ENCODE measurements at places on chromosomes 3 and 15.

GRCh38 chr3:135038186-135038585 is 243.1 kb downstream of the EPHB1 start:
- no peak for DNase-seq

DNA sequence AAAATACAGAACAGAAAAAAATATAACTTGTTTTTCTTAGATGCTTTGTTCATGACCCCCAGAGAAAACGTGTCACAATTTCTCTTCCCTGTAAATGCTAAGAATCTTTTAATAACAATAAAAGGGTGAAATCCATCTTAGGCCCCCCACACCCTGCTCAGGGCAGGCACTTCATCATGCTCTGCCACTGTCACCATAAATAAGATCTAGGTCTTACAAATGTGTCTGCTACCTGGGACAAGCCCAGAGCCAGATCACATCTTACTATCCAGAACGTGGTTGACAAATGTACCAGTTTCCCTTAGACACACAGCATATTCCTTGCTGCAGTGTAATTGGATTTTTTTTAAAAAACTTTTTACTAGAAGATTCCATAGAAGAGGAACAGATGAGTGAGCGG is 795.4 kb downstream of the AGBL1 start:
- DNase-seq = no peak

GRCh38 chr3:23619705-23620637 is 185.8 kb upstream of the UBE2E1 start:
- DNase-seq = no peak

- no peak for DNase-seq
Observed at GRCh38 chr15:63185206-63185605, 4.2 kb upstream of the RAB8B start.

- DNase-seq = no peak
Observed at GRCh38 chr3:71987828-71988227, 202.9 kb upstream of the PROK2 start.

GRCh38 chr3:115980709-115981108 is 357.4 kb downstream of the GAP43 start:
- no peak for DNase-seq

DNA sequence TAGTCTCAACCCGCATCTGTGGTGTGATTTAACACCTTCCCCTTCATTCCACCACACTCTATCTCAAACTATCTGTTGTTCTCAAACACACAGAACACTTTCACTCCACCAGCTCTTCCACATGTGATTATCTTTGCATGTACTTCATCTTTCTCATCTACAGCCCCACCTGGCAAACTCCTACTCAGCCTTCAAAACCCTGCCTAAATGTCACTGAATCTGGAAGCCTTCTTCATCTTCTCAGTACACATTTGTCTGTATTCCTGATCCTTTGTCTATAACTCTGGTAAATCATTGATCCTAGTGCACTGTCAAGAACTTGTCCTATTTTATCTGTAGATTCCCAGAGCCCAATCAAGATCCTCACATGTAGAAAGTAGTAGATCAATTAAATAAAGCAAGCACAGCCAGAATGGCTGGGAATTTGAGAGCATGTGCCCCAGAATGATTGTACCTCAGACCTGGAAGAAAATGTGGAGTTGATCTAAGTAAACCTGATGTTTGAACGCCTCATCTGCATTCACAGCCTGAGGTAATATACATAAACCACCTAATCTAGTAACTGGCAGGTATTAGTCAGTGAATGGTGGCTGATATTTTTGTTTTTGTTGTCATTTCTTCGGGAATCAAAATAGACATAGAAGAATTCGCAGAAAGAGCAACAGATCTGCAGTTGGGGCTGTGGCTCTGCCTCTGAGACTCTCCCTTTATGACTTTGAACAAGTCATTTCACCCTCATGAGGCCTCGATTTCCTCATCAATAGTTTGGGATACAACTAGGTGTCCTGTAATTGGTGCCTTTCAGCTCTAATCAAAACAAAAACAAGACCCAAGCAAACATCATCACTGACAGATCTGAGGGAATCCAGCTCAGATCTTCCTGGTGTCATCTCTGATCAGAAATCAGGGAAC is 28.0 kb upstream of the MAGEF1 start:
- no peak for DNase-seq

DNA sequence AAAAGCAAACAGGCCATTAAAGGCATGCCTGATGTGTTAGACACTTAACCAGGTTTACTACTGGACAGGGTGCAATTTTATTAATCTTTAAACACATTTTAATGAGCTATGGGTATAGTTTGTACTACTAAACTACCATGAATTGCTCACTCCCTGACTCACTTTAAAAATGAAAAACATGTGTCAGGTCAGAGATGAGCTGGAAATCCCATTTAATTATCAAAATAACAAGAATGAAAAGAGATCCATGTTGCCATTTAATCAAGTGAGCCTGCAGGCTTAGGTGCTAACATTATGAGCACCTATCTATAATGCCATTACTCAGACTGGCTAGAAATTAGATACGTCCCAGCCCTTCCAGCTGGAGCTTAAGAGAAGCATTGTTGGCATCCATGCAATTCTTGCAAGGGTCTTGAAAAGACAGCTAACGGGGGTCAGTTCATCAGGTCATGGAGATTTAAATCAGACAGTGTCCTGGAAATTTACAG is 224.4 kb downstream of the THRB start:
- peak; percentile 22 for DNase-seq

- no peak for DNase-seq
Observed at GRCh38 chr3:38586546-38587520, 62.7 kb downstream of the SCN5A start.

GRCh38 chr3:127760361-127760760 is 62.0 kb downstream of the MGLL start:
- DNase-seq = no peak

- DNase-seq = no peak
Observed at GRCh38 chr3:115862099-115862498, 238.8 kb downstream of the GAP43 start.

- DNase-seq = peak; percentile 79
Observed at GRCh38 chr3:151816091-151816604, 2.2 kb downstream of the AADAC start.

GRCh38 chr15:70165716-70166284 is 68.1 kb upstream of the TLE3 start:
- no peak for DNase-seq

- DNase-seq = no peak
Observed at GRCh38 chr15:34494084-34494399, 56.4 kb upstream of the GOLGA8A start.

DNA sequence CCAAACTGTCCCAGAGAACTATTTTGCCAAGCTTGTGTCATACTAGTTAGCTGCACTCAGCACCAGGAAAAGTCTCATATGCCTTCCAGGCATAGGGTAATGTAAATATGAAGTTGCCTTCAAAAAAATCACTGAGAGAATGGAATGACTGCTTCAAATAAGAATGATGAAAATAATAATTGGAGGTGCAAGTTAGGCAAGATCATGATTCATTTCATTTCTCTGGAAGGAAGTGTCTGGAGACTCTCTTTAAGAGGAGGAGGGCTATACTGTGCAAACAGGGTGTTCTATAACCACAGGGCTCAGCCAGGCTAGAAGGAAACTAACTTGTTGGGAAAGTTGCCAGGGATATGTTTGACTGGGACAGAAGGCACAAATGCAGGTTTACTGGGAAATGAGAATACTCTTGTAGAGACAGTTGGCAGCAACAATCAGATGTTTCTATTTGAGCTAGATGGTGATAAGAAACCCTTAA is 4.3 kb downstream of the SIDT1 start:
- no peak for DNase-seq

DNA sequence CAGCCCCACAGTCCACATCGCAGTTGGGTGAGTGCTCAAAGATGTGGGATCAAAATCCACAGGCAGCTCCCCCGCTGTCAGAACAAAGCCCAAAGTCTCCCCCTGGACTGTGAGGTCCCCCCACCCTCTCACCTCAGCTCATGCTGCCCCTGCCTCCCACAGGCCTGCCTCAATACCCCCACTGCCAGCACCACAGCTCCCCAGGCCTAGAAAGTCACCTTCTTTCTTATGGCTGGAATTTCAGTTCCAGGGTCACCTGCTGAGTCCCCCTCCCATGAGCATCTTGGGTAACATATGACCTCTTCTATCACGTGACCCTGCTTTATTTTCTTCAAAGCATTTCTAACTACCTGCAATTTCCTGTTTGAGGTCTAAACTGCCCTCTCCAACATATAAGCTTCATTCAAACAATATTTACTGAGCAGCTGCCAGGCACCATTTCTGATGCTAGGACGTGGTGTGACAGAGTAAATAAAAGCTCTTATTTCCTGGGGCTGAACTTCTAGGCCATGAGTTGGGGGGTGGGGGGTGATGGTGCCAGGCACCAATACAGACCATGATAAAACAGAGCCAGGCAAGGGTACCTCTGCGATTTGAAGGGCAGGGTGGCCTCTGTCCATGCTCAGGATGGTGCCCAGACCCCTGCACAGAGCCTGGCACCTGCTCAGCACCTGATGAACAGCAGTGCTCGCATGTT is 2.4 kb upstream of the TMEM89 start:
- DNase-seq = no peak

- DNase-seq = peak; percentile 41
Observed at GRCh38 chr3:196274585-196274984, 12.9 kb downstream of the PCYT1A start.

GRCh38 chr3:182606905-182607504 is 186.3 kb upstream of the ATP11B start:
- DNase-seq = no peak

DNA sequence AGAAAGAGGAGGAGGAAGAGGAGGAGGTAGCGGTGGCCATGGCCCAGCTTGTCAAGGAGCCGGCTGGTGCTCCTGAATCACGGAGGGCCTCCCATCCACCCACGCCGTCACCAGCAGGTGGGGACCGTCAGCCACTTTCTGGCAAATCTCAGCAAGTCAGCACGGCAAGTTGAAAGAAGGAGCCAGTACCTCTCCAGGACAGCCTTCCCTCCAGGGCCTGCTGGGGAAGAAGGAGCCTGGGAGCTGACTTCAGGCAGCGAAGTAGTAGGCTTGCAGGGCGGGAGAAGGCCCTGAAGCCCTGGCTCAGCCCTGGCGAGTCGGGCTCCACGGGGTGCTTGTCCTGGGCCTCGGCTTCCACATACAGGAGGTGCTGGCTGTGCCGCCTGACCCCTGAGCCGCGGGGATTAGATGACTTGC is 99.2 kb upstream of the TRPM1 start:
- peak; percentile 70 for DNase-seq

DNA sequence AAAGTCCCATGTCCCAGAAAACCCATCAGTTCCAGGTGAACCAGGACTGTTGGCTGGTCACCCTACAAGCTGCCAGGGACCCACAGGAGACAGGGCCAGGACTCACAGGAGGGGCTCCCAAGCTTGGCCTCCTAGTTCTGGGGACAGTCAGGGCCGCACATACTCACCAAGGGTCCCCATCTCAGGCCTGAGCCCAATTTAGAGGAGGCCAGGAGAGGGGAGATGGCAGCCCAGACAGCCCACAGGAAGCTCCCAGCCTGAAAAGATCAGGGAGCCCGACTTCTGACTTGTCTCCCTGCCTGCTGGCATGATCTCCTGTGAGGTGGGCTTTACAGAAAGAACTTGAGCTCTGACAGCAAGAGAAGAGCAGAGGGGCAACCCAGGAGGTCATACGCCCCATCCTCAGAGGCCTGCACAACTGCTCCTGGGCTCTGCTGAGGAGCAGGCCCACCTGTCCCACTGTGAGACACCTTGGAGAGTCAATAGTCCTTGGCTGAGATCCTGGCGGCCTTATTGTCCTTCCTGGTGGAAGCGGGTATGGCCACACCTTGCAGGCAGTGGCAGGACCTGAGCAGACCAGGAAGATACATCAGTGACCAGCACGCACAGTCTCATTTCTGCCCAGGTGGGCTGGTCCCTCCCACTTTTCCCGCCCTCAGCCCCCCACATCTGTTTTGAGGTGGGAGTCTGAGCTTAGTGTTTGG is 2.5 kb upstream of the ISLR start:
- DNase-seq = no peak

DNA sequence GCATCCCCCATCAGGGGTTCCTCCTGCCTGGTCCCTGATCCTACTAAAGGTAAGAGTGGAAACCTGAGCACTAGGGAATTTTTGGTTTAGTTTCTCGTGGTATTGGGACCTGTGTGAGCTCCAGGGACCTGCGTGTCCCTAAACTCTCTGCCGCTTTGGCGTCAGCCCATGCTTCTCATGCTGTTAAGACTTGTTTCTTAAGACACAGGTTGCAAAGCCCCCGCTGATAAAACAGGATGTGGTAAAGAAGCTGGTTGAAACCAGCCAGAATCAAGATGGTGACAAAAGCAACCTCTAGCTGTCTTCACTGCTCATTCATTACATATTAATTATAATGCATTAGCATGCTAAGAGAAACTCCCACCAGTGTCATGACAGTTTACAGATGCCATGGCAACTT is 64.6 kb downstream of the LYZL4 start:
- no peak for DNase-seq

DNA sequence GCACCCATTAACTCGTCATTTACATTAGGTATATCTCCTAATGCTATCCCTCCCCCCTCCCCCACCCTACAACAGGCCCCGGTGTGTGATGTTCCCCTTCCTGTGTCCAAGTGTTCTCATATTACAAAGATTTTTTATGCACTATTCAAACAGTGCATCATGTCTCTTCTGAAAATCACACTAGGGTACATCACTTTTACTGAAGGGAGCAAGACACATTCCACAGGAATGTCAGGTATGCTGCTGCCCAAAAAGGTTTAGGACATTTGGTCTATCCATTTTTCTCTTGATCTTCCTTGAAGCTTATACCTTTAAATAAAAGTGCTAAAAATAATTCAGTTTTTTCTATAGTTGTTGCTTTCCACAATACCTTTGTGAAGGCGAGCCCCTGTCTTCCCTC is 9.2 kb upstream of the EPHA3 start:
- DNase-seq = no peak

DNA sequence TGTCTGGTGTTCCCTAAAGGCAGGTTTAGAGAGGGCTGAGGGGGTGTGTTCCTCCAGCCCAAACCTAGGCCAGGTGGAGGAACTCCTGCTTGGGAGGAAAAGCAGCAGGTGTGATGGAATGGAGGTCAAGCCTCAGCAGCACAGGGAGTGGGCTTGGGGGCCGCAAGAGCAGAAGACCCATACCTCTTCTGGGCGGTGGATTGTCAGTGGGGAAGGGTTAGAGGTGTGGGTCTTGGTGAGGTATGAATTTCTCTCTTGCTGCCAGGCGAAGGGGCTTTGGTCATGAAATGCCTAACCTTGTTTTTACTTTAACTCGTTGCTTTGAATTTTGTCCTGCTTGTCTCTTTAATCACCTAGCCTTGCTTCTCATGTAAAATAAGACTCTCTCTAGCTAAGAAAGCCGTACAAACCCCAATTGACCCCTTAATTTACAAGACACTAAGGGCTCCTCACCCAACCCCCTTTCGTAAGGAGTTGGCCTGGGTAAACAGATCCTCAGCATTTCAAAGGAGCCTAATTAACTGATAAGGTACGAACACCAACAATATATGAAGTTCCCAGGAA is 38.9 kb downstream of the DHX30 start:
- no peak for DNase-seq

DNA sequence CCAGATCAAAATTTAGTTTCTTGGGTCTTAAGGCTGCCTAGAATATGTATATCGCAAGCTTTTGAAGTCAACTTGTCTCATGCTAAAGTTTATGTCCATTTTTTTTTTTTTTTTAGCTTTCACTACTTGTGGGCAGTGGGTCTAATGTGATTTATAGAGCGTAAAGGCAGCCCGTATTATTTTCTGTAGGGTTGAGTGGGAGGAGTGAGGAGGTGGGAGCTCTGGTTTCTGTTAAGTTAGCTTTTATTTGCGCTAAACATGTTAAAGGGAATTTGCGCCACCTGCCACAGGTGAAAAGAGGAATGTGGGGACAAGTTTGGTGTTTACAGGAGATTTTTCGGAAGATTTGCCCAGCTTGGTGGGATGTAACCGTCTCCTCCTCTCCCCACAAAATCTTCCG is 234.2 kb downstream of the IL20RB start:
- DNase-seq = no peak
